ENCODE measurements at places on chromosomes 7 and 10. TPM values are rescaled to one million over a fixed set of nuclear protein-coding genes. Genes with fewer than 3 reads are reported as not detected.

The SPDYE2B gene
- total RNA-seq = not detected

- no peak for DNase-seq
Measured at GRCh38 chr10:104766341-104766740, 125.3 kb downstream of the SORCS3 start.

The ITGB8 gene
- 35.1 TPM for total RNA-seq

DNA sequence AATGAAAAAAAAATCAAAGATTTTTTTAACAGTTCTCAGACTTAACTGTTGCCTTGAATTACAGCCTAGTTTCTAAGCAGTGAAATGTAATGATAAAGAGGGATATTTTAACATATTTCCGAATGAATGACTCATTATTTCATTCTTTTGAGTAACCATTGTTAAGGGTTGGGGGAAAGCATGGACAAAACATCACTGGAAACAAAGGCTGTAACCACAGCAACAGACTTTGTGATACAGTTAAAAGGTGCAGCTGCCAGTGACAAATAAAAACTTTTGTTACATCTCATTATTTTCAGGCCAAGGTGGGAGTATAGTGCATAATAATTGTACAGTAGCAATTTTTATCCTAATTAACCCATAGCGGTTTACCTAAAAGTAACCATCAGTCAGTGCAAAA lies 172.6 kb downstream of the LRRTM3 start:
- no peak for DNase-seq

The FAM25C gene
- total RNA-seq = not detected

The TRIL gene
- 0.29 TPM for total RNA-seq

The GSTO2 gene
- total RNA-seq = 2.2 TPM

- DNase-seq = no peak
Measured at GRCh38 chr7:77197141-77197540, 2.5 kb downstream of the FGL2 start.

The GIMAP5 gene
- total RNA-seq = not detected
